ENCODE measurements at places on chromosomes 13 and 19. TPM values are rescaled to one million over a fixed set of nuclear protein-coding genes. Genes with fewer than 3 reads are reported as not detected.

The ACP7 gene
- polyA plus RNA-seq, result 0.23 TPM

The LRRC8E gene
- 3.2 TPM for polyA plus RNA-seq

The LRRC4B gene
- 24.5 TPM for polyA plus RNA-seq

The LRFN3 gene
- polyA plus RNA-seq, result 17.9 TPM

DNA sequence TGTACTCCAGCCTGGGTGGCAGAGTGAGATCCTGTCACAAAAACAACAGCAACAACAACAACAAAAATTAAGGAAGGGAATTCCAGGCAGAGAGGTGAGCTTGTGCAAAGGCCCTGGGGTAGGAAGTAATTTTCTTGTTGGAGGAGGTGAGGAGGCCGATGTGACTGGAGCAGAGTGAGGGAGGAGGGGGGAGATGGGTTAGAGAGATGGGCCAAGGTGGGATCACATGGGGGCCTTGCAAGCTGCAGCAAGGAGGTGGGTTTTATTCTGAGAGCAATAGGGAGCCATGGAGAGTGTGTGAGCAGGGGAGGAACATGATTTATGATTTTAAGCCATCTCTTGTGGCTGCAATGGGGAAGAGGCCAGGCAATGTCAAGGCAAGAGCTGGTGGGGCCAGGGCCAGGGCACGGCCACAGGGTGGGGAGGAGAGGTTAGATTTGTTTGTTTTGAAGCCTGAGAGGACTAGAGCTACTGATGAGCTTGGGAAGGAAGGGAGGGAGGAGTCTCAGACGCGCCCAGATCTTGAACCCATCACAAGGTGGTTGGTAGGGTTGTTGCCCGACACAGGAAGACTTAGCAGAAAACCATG is 12.5 kb upstream of the COMP start:
- DNase-seq, result no peak

DNA sequence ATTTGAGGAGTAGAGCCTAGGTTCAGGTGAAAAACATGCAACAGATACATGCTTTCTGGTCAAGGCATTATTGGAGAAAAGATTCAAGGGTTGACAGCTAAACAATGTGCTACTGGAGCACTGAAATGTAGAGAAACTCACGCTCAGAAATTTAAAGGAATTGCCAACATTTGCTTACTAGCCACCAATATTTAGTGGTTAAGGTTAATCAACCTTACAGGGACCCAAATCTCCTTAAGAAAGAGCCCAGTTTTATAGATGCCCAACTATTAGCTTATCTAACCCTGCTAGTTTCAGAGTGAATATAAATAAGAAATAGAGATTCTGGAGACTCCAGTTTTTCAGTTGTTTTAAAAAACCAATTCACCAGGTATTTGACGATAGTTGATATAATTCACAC is 203.6 kb downstream of the DACH1 start:
- DNase-seq, result no peak

- DNase-seq, result no peak
Observed at GRCh38 chr13:88112526-88112925, 441.4 kb downstream of the SLITRK5 start.

Data from left renal pelvis (tissue), 4 donors.